Right atrium auricular region (tissue), 2 donors: ENCODE measurements at places on chromosomes 7 and 10. TPM values are rescaled to one million over a fixed set of nuclear protein-coding genes. Genes with fewer than 3 reads are reported as not detected.
A peak's percentile ranks its signal among the peaks of the same experiment; 100 is the strongest.

DNA sequence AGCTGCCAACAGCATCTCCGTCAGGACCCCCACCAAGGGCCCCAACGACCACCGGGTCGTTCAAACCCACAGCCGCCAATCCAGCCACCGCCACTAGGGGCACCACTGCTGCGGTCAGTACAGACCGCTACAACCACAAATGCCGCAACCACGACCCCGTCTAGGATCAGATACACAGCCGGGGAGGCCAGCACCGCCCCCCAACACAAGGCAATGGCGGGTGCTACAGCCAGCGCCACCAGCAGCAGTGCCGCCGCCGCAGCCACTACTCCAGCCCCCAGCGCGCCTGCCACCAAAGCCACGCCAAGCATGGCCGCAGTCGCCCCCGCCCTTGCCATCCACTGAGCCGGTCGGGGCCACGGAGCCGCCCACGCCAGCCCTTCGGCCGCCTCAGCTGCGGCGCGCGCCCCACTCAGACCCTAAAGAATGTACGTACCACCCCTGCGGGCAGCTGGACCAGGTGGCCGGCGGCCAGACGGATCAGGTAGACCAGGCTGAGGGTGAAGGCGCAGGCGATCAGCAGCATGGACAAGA, 473 bp downstream of the CYP51A1 start:
- peak overlapping the region; percentile 79 for H3K4me3 ChIP-seq
- H3K27me3 ChIP-seq, result no peaks in the 10 kb centered on the region
- H3K36me3 ChIP-seq, result peaks cover 4% of the 10 kb centered on the region
- H3K4me1 ChIP-seq, result peaks cover 25% of the 10 kb centered on the region
- DNase-seq, result peak; percentile 77
- peak overlapping the region; percentile 95 for H3K27ac ChIP-seq

The FBXL15 gene
- total RNA-seq, result 16.6 TPM

GRCh38 chr7:129780974-129781927, 169.7 kb downstream of the NRF1 start:
- H3K27me3 ChIP-seq, result peaks cover 70% of the 10 kb centered on the region
- peak overlapping the region; percentile 42 for H3K4me3 ChIP-seq
- peaks cover 76% of the 10 kb centered on the region for H3K4me1 ChIP-seq
- H3K36me3 ChIP-seq, result no peaks in the 10 kb centered on the region
- no peak overlapping the region for H3K27ac ChIP-seq
- no peak for DNase-seq

The ACSM6 gene
- total RNA-seq, result not detected

- H3K27me3 ChIP-seq, result no peaks in the 10 kb centered on the region
- no peak for DNase-seq
- H3K4me3 ChIP-seq, result no peak overlapping the region
- H3K4me1 ChIP-seq, result no peaks in the 10 kb centered on the region
These were observed 265.3 kb upstream of the LRGUK start for GRCh38 chr7:133861876-133862275.
